ENCODE measurements at places on chromosomes 7 and 10. TPM values are rescaled to one million over a fixed set of nuclear protein-coding genes. Genes with fewer than 3 reads are reported as not detected.
A peak's percentile ranks its signal among the peaks of the same experiment; 100 is the strongest.

The ZNF467 gene
- total RNA-seq = 10.1 TPM

DNA sequence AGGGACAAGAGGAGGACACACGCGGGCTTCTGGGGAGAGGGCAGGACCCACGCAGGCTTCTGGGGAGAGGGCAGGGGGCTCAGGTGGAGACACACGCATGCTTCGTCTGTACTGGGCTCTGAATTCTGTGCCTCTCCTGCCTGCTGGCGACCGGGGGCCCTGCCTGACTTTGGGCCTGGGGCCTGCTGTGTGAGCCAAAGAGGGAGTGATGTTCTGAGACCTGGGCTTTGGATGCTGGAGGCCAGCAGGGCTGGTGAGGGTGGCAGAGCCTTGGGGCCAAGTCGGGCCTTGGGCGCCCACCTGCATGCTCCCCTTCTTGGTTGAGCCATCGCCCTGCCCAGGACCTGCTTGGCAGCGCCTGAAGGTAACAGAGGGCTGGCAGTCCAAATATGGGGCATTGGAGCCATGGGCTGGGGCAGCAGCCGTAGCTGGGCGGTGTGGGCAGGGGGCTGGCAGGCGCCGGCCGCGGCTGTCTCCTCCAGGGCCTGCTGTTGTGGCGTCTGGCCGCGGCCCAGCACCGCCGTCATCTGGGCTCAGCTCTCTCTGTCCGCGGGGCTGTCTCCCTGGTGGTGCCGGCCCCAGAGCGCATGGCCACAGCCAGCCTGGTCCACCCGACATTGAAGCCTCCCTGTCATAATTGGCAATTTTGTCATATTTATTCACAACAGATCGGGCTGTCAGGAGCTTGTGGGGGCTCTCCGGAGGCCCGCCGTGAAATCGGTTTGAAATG is 78.9 kb downstream of the UNCX start:
- no peak for DNase-seq

DNA sequence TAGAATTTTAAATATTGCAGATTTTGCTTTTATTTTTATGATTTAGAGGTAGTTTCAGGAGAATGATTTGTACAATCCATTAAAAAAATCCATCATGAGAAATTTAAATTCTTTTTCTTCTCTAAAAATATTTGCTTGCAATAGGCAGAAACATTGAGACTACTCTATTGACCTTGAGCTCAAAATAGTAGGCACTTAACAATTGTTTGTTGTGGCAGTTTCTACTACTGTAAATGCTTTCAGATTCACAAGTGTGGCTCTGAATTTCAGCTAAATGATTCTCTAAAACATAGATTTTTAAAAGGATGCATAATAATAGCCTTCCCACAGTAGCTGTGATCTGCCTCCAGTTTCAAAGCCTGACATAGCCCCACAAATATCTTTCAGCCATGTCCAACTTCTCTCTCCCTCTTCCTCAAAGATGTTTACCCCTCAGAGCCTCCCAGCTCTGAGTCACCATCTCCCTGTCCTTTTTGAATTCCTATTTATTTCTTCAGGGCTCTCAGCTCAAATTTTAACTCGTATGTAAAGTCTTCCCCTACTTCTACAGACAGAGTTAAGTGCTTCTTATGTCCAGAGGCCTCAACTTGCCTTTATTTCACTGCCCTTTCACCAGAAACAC is 160.5 kb downstream of the AOAH start:
- no peak for DNase-seq

DNA sequence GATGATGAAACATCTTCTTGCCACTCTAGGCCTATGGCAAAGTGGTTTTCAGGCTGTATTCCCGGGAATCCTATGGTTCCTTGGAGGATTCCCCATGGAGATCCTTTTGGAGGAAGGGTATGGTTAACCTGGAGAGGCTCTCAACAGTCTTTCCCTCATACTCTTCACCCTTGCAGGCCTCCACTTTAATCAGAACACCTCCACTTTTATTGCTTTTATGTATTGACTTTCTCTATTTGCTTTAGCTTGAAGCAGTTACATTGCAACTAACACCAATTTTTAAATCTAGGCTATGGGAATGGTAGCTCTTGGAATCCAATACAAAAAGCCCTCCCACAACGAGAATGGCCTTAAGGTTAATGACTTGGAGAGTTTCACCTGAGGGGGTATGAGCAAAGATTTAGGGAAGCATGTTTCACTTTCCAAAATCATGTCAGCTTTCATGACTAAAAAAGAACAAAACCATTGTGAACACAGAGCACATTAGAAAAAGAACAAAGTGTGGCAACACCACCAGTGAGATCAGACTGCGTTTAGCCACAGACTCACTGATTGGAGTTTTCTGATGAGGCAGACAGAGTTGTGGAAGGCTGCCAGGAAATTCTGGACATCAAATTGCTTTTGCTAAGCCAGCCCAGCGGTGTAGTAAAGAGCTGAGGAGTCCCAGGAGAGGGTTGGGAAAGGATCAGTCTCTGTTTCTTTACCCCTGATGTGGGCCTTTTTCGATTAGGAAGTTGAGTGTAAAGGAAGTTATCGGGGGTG is 130.4 kb upstream of the BMPER start:
- peak; percentile 80 for DNase-seq

GRCh38 chr10:132098539-132099388 is 33.0 kb downstream of the JAKMIP3 start:
- peak; percentile 33 for DNase-seq

DNA sequence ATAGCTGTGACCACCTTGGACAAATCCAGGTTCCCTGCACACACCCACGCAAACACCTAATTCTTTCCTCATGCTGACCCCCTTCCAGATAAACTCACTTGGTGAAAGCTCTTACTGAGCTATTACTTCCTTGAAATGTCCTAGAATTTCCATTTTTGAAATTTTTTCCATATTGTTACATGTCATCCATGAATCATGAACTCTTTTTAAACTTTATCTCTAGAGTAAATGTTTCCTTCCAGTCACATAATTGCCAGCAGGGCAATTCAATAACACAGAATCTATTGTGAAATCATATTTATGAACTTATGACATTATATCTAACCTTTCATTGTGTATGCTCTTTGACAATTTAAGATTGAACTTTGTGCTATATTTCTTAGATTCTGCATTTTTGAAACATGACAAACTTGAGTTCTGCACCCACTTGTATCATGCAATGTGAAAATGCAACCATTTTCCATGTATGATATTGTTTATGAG is 26.8 kb upstream of the FGL2 start:
- no peak for DNase-seq

DNA sequence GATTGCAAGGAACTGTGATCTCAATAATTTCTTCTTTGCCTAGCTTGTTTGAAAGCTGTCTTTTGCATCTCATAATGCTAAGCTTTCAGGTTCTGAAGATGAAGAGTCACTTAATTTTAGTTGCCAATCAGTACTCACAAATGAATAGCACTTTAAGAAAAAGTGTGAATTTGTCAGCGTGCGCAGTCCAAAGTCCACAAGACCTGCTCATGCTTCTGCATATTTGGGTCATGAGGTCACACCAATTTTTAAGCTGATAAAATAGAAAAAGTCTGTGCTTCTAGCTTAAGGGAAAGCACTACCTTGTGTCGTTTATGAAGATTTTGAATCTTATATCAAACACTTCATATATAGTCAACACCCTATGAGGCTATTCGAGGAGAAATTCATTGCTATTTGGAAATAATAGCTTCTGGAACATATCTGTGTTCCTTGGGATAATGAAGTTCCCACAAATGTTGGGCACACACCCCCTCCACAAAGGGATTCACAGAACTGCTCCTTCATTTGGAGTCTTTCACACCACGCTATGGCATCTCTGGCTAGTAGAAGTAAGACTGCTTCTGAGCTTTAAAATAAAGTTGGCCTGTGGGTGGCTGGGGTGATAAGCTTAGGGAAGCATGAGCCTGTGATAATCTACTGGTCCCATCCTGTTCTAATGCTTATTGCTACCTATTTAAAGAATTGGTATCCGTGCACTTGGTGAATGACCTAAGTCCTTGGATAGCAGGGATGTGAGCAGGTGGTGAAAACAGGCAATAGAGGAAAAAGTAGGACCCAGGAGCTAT is 33.3 kb downstream of the A1CF start:
- no peak for DNase-seq

- no peak for DNase-seq
Measured at GRCh38 chr10:91140995-91141549, 79.4 kb upstream of the PCGF5 start.

DNA sequence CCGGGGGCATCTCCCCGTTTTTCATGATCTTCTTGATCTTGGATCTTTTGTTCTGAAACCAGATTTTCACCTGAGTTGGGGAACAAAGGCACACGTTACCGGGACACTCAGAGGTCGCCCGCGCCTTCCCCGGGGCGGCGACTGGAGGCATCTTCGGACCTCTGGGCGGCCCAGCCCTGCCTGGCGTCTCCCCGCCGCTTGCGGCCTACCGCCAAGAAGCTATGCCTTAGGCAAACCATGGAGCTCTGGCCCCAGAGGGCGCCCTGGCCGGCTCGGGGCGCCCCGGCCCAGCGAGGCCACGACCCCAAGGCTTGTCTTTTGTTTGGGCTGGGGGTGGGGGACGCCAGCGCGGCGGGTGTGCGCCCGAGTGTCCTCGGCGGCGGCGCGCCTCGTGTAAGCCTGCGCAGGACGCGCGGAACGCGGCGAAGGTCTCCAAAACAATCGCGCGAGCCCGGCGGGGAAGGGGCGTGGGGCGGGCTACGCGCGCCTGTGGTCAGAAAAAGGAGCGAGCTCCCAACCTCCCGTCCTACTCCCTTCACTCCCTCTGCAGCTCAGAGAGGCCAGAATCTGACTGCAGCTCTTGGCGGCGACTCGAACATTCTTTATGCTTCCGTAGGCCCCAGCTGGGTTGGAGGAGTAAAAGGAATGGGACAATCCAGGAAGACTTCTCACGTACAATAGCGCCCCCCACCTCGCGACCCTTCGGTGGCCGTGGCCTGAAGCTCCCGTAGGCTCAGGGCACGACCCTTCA is 3.5 kb downstream of the DLX5 start:
- no peak for DNase-seq

- DNase-seq = no peak
Measured at GRCh38 chr7:159019111-159019510, 125.6 kb downstream of the VIPR2 start.

- no peak for DNase-seq
Measured at GRCh38 chr10:120744040-120744439, 107.1 kb upstream of the WDR11 start.

DNA sequence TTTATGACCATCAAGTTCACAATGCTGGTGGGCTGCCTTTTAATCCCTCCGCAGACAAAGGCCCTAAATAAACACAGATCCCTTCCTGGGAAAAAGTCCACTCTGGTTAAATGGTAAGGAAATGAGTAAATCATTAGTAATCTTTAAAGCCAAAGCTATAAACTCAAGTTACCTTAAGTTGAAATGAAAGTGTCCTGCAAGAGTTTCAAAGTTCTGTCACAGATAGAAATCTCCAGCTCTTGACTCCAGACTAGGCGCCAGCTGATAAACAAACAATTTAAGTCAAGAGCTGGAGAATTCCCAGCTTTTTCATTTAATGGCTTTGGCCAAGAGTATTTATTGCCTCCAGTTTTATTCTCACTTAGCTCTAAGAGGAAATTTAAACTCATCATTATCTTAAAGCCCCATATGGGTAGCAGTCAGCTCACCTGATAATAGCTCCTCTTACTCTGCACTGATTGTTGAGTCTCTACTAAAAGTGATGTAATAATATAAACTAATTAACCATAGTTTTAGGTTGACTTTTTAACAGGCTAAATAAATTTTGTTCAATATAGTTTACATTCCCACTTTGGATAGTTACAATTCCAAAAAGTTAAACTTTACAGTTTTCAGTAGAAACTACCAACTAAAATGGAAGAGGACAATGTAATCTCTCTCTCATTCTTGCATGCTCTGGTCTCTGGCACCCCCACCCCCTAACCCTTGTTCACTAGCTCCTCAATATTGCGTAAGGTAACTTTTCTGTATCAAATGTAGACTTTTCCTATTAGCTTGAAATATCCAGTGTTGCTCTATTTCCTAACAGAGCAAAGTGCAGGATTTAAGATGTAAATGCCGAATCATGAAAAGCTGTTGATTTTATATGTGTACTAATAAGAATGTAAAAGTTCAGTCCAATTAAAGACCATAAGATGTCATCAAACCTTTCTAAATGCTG is 56.1 kb downstream of the HIBADH start:
- DNase-seq = no peak

GRCh38 chr10:20993389-20993788 is 96.3 kb upstream of the NEBL start:
- DNase-seq = no peak

The LGI1 gene
- total RNA-seq = 19.8 TPM

The CHN2 gene
- total RNA-seq = 10.9 TPM

GRCh38 chr7:12884033-12884432 is 196.6 kb downstream of the ARL4A start:
- no peak for DNase-seq

DNA sequence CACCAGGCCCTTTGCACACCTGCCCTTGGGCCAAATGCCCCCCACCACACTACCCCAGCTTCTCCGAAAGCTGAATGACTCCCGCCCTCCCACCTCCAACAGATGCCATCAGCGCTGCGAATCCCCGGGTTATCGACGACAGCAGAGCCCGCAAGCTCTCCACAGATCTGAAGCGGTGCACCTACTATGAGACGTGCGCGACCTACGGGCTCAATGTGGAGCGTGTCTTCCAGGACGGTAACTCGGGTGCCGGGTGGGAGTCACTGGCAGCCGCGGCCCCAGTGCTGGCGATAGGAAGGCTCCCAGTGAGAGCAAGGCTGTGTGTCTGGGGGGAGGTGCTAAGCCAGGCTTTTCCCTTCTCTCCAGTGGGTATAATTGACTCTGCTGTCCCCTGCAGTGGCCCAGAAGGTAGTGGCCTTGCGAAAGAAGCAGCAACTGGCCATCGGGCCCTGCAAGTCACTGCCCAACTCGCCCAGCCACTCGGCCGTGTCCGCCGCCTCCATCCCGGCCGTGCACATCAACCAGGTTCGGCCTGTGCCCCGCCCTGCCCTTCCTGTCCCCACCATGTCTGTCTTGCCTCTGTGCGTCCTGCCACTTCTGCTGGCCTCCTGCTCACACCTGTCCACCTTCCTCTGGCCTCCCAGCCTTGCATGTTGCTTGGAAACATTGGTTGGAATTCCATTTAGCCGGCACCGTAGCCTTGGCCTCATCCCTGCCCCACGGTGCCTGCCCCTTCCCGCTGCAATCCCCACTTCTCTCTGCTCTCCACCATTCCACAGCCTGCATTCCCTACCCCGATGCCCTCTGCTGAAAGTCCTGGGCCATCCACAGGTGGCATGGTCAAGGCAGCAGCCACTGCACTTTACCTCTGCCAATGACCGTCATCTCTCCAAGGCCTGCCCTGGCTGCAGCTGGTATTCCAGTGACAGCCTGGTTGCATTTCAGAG is 32.1 kb downstream of the AGAP3 start:
- no peak for DNase-seq

DNA sequence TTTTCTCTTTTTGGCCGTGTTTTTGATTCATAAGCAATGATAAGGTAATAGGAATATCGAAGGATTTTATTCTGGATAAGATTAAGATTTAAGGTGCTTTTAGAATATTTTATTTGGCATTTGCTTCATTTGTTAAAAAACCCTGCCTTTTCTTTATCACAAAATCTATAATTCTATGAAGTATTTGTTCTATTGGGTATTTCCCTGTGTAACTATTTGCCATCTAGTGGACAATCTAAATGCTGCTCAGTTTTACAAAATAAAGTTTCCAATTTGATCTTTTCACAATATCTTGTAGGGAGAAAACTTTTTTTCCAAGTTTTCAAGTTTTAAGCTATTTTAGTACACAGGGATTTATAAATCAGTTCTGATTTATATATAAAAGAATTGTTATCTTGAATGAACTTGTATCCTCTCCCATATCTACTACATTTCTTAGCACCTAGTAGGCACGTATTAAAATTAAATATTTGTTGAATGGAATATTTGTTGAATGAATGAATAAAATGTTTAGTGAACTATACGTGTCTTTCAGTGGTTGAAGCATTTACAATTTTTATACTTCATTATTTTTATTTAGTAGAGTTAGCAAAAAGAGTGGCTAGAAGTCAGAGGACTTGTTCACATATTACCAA is 26.5 kb downstream of the ANKRD7 start:
- no peak for DNase-seq
